ENCODE measurements at places on chromosomes 11 and 22.

GRCh38 chr22:47030881-47031627 lies 268.6 kb downstream of the TBC1D22A start:
- no peak for DNase-seq

DNA sequence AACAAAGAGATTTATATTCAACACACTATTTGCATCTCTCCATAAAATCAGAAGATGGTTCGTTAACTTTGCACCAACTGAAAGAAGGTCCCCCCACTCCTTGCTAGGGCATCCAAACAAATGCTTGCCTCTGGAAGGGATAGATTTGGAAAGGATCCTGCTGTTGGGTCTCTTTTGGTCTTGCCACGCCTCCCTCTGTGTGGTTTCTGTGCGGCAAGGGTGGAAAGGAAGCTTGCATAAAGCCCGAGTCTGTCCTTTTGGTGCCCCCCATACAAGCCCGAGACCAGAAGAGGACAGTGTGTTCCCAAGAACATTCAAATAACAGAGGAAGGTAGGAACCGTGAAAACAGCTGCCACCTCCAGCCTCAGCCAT lies 15.1 kb downstream of the SCGB1A1 start:
- no peak for DNase-seq

GRCh38 chr22:41263704-41264103 lies 22.3 kb downstream of the RANGAP1 start:
- DNase-seq, result no peak

GRCh38 chr11:102196816-102197215 lies 86.6 kb downstream of the YAP1 start:
- DNase-seq, result no peak

DNA sequence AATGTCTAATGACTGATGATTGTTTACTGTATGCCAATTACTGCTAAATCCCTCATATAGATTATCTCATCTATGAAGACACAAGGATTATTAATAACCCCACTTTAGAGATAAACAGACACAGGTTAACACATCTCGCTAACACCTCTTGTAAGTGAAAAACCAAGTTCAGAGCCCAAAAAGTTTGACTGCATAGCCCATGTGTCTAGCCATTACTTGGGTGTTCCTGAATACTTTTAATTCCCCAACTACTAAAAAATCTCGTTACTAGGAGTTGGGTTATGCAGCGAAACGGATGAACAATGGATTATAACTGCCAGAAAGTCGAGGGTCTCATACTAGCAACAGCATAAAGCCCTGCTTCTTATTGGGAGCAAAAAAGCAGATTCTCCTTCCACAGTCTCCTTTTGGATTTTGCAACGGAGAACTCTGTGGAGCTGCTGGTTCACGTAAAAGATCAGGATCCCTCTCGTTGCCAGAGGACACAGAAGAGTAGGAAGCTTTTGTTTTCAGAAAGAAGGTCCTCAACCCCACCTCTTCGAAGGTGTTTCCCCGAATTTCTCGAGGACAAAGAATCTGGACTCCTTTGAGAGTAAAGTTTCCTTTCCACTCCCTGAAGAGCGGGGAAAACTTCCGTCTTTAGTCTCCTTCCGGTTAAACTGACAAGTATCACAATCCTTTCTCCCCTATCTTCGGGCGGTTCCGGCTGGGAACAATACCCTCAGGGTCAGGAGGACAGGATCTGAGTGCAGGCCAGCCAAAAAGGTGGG lies 979 bp downstream of the ZBED5 start:
- DNase-seq, result no peak

GRCh38 chr22:45169591-45170466 lies 6.1 kb downstream of the NUP50 start:
- DNase-seq, result no peak

DNA sequence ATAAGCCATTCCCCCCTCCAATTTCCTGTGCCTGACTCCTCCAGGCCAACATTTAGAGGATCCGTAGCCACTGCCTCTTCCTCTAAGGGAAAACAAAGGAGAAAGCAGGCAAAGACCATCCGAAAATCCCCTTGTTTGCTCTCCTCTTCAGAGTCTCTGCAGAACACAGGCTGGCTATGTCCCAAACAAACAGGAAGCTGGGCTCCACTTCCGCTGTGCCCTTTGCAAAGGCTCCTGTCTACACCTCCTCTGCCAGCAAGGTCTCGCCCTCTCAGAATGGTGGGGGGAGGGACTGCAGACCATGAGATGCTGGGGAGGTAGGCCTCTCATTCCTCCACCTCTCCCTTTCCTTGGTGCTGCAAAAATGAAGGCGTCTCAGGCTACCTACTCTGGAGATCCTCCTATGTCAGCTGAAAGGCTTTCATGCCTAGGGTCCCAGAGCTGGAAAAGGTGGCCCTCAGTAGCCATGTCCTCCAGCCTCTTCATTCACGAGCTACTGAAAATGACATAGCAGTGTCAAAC lies 596.2 kb downstream of the BUD13 start:
- no peak for DNase-seq

DNA sequence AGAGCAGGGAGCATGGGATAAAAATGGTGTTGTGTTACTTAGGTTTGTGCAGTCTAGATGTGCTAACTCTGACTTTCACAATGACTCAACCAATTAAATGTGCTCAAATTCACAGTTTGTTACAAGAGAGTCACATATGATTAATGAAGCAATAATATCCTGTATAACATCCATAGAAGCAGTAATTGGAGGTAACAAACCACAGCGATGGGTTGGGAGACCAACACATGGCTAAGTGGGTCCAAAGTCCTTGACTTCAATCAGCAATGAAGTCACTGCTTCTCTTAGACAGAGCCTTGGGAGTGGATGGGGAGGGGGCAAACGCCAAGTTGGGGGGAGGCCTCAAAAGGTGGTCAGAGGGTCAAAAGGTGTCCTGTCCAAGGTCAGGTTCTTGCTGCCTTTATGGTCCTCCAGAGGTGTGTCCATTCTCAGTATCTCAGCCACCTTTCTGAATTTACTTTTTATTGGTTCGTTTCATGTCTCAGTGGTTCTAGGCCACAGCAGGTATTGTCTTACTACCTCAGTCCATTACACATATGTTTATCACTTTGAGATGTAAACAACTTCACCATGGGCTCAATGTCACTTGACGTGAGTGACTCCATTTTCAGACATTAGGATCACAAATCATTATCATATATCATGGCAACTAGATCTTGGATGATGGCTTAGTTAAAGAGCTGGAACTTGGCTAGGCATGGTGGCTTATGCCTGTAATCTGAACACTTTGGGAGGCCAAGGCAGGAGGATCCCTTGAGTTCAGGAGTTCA lies 32.4 kb downstream of the SLN start:
- no peak for DNase-seq

- no peak for DNase-seq
Measured at GRCh38 chr22:22196018-22196533, 48.5 kb upstream of the VPREB1 start.

- peak; percentile 23 for DNase-seq
Measured at GRCh38 chr11:74749127-74749964, 697 bp downstream of the RNF169 start.

GRCh38 chr22:39422721-39423120 lies 23.1 kb downstream of the TAB1 start:
- no peak for DNase-seq

GRCh38 chr22:23834793-23835483 lies 3.9 kb downstream of the DERL3 start:
- no peak for DNase-seq

All from effector memory CD4-positive, alpha-beta T cell (primary cell).